Memory B cell (primary cell): ENCODE measurements at places on chromosomes 2 and 18.

DNA sequence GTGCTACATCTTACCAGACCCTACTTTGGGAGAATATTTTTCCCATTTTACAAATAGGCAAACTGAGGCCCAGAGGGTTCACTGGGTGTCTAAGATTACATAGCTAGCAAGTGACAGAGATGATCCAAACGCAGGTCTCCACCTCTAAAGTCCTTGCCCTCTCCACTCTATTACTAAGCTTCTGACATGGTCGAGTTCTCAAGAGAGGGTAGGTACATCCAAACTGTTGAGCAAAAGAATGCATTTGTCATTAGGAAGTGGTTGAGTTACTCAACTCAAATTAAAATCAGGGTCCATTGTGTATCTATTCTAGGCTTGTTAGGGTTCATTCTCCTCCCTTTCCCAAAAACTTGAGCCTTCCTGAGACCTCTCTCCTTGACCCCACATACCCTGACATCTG, 680.6 kb upstream of the FANCL start:
- DNase-seq, result no peak

- no peak for DNase-seq
Observed at GRCh38 chr2:19020144-19021099, 338.0 kb downstream of the OSR1 start.

- DNase-seq, result no peak
Observed at GRCh38 chr2:151337643-151338042, 19.7 kb upstream of the TNFAIP6 start.

GRCh38 chr2:48943436-48943835, 187.9 kb upstream of the LHCGR start:
- DNase-seq, result no peak

- no peak for DNase-seq
Observed at GRCh38 chr2:68831686-68832232, 39.4 kb downstream of the BMP10 start.

DNA sequence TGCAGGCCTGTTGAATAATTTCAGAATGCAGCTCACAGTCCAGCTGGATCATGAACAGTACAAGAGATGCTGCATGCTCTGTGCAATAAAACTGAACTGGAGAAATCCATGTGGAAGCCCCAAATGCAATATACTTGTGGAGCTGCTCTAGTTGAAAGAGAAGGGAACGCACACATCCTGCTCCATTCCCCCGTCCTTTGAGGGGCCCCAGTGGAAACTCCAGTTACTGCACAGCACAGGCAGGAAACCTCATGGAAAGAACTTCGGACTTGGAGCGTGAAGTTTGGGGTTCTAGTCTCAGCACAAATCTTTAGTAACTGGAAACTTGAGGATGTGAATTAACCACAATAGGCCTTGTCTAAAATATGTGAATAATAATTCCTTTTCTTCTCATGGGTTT, 73.2 kb downstream of the PLA2R1 start:
- DNase-seq, result no peak

GRCh38 chr2:176521878-176522670, 252.8 kb downstream of the MTX2 start:
- no peak for DNase-seq

GRCh38 chr2:18907508-18907907, 318.1 kb upstream of the NT5C1B start:
- DNase-seq, result no peak

- DNase-seq, result no peak
Observed at GRCh38 chr2:3449936-3450335, 69.4 kb downstream of the ADI1 start.

GRCh38 chr2:189164746-189165145, 14.8 kb downstream of the COL5A2 start:
- DNase-seq, result no peak

DNA sequence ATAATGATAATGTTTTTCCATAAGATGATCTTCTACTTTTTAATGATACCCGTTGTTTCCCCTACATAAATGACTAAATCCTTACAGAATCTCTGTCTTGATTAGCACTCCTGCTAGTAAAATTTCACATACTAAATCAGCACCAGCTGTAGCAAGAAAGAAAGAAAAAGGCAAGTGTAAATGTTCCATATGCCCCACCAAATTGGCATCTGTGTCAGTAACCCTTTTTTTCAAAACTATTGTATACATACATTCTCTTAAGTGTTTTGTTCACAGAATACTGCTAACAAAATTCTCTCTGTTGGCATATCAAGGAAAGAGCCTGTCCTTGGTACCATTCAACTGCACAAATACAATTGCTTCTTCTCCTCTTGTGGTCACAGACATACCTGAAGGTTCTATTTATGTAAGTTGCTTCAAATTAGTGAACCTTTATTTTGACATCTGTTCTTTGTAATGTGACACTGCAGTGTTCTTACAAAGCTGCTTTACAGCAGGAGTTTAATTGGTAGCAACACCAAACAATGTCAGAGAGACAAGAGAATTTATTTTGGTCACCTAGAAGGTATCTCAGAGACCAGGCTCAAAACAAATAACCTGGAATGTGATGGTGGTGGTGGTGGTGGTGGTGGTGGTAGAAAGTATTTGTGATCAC, 641.9 kb downstream of the ZEB2 start:
- no peak for DNase-seq

GRCh38 chr2:231464576-231465540, 574 bp upstream of the NCL start:
- DNase-seq, result no peak

DNA sequence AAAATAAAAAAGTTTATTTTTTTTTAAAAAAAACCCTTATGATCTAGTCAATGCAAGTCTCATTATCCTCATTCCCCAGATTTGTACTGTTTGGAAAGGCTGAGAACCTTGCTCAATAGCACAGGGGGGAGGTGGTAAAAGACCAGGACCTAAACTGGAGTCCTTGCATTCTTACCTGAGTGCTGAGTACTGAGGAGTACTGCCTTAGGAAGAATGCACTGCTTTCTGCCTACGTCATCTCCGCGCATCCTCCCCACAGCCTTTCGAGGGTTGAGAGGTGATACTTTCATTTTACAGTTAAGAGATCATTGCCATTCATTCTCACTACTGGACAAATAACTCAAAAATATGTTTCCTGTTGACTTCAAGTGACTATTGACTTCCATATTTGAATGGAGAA, 73.8 kb downstream of the MAP3K20 start:
- DNase-seq, result no peak

DNA sequence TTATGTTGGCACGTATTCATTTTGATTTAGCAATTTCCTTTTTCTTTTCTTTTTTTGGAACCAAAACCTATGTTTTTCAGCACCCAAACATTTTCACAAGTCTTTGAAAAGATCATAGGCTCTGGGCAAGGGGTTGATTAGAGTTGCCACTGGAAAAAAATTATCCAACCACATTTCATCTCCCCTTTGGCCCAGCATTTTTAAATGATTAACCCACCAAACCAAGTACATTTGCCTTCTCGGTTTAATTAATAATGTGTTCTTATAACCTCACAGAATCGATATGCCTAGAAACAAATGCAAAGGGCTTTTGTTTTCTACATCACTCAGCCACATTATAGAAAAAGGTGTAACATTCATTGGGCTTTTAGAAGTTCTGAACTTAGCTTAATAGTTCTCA, 66.1 kb downstream of the CHST9 start:
- DNase-seq, result no peak

- DNase-seq, result no peak
Observed at GRCh38 chr2:225192869-225193268, 150.6 kb upstream of the DOCK10 start.

GRCh38 chr2:102044235-102044896, 52.6 kb downstream of the IL1R2 start:
- no peak for DNase-seq

DNA sequence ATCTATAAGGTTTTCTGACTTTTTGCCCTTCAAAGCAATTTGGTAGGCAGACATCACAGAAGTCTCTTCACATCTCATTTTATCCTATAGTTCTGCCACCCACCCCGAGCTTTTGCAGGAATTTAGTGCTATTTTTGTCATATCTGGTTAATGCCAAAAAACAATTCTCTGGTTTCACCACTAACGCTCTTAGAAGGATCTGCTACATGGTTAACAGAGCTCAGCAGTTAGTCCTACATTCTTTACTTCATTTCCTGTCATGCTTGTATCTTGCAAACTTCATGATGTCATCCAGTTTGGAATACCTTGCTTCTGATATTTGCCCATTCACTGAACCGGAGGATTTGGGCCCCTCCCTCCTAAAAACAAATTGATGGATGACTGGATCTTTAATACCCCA, 116.8 kb upstream of the SERPINE2 start:
- no peak for DNase-seq

DNA sequence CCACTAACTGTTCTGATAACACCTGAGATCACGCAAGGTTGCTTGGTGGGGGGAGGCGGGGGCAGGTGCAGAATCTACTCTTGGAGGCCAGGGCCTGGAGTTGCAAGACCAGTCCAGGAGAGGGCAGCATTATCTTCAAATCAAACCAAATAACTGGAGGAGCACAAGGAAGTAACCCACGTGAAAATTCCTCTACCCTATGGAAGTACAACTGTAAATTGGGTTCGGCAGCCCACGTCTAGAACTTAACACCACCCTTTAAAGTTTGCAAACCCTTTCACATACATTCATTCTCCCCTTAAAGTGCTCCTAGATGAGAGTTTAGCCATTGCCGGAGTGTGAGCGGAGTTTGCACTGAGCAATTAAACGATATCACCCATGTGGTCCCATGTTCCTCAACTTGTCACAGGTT, 19.6 kb upstream of the CXCR1 start:
- DNase-seq, result peak; percentile 61

GRCh38 chr2:32865399-32866068, 81.2 kb upstream of the LTBP1 start:
- no peak for DNase-seq

GRCh38 chr2:3584608-3585260, 9.7 kb downstream of the RPS7 start:
- no peak for DNase-seq

- no peak for DNase-seq
Observed at GRCh38 chr2:229159405-229159804, 111.7 kb downstream of the PID1 start.

DNA sequence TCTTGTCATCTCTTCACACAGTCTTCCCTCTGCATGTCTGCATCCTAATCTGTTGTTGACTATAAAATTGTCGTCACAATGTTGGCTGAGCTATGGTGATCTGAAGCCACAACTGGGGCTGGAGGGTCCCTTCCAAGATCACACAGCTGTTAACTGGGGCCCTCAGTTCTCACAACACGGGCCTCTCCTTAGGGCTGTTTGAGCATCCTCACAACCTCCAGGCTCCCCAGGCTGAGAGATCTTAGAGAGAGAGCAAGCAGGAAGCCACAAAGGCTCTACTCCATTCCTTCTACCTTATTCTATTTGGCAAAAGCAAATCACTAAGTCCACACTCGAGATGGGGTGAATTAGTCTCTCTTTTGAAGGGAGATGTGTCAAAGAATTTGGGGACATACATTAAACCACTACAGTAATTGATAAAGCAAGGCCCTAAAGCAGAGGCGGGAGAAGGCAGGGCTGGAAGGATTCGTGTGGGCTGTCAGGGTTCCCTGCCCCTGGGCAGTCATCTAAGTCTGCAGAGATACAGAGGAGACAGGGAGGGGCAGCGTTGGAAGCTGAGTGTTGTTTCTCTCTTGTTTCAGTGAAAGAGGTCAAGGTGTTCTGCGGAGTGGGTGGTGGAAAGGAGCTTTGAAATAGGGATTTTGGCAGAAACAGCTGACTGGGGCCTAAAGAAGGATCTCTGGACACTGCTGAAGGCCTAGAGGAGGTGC, 15.9 kb downstream of the MYO7B start:
- no peak for DNase-seq

GRCh38 chr2:1914541-1915165, 170.3 kb upstream of the PXDN start:
- no peak for DNase-seq

- DNase-seq, result no peak
Observed at GRCh38 chr2:226690461-226691024, 109.1 kb downstream of the IRS1 start.

GRCh38 chr2:74958274-74959105, at the start of gene POLE4:
POLE4 (plus strand) TSS chr2:74958643; CDS start chr2:74958680, 37 bp downstream.
- peak; percentile 93 for DNase-seq

- DNase-seq, result no peak
Observed at GRCh38 chr2:55705027-55705653, 11.5 kb upstream of the PNPT1 start.

DNA sequence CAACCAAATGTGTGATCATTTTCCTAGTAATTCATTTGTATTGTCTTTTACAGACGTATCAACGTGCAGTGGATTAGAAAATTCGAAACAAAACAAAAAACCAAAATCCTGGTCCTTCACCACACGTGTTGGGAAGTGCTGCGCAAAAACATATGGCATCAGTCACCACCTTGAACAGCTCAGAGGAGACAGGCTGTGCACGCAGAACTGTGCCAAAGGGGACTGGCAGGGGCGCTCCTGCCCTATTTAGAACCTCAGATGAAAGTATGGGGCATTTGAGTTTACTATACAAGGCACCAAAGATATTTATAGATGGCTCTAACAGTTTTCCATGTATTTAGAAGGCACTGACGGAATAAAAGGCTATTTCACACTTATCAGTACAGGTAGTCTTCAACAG, 42.3 kb downstream of the NOL10 start:
- no peak for DNase-seq

GRCh38 chr2:218010140-218010983, 7.6 kb upstream of the TNS1 start:
- peak; percentile 56 for DNase-seq

- DNase-seq, result no peak
Observed at GRCh38 chr2:143975216-143975615, 544.7 kb downstream of the ZEB2 start.

GRCh38 chr2:157264099-157264498, 6.6 kb downstream of the GALNT5 start:
- no peak for DNase-seq

- DNase-seq, result no peak
Observed at GRCh38 chr2:128032092-128032491, 4.2 kb upstream of the SAP130 start.

DNA sequence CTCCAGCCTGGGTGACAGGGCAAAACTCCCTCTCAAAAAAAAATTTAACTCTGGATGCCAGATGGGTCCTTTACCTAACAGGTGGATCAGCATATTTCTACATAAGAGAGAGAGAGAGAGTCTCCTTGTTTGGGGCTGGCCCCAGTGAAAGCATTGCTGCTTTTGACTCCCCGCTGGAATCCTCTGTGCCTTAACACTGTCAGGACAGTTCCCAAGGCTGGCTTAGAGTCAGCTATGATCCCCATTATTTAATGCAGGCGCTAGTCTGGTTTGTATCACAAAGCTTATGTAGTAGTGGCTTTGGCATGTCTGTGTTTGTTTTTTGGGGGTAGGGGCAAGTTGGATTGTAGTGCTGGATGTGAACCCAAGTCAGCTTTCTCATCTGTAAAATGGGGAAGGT, 9.4 kb downstream of the INPP4A start:
- DNase-seq, result no peak

DNA sequence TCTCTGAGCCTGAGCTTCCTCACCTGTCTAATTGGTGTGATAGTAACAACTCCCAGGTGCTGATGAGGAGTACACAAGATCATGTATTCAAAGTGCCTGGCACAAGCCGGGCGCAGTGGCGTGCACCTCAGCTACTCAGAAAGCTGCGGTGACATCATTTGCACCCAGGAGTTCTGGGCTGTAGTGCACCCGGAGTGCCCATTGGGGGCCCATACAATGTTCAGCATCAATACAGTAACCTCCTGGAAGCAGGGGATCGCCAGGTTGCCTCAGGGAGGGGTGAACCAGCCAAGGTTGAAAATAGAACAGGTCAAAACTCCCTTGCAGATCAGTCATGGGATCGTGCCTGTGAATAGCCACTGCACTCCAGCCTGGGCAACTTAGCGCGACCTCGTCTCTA, 11.2 kb upstream of the C1QL2 start:
- DNase-seq, result no peak
